ENCODE measurements at places on chromosomes 16 and 17.

GRCh38 chr17:75849724-75850123 lies 5.4 kb downstream of the WBP2 start:
- DNase-seq, result no peak

- DNase-seq, result no peak
Measured at GRCh38 chr16:12547608-12547922, 256.1 kb downstream of the CPPED1 start.

- no peak for DNase-seq
Measured at GRCh38 chr17:74757931-74758847, 9.8 kb downstream of the NHERF1 start.

- no peak for DNase-seq
Measured at GRCh38 chr17:82239401-82239925, 10.6 kb downstream of the SLC16A3 start.

DNA sequence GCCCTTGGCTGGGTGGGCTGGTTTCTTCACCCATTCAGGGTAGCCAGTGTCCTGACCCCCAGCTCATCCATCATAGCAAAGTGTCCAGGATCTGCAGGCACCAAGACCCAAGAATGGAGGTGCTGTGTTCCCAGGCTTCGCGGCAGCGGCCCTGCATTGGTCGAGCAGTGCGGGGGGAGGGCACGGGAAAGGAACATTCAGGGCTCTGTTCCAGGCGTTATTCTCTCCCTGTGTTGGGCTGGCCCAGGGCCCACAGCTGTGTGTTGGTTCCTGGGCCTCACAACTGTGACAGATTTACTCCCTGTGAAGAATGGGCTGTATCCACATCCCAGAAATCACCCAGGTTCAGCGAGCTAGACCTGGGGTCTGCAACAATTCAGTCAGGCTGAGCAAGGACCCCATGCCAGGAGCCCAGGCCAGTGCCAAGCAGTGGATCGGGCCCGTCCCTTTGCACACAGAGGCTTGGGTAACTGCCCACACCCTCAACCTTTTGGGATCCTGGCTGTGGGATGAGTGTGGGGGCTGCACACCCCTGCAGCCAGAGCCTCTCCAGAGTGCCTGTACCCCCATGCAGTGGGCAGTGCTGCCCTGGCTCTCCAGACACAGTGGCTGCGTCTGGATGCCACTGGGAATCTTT lies 10.0 kb downstream of the GPT2 start:
- no peak for DNase-seq

GRCh38 chr16:31695667-31696066 lies 168.0 kb downstream of the AHSP start:
- no peak for DNase-seq

- peak; percentile 78 for DNase-seq
Measured at GRCh38 chr17:48593840-48594537, 410 bp upstream of the HOXB5 start.

Data from fibroblast of skin of back (primary cell).